ENCODE measurements at places on chromosomes 7 and 10. TPM values are rescaled to one million over a fixed set of nuclear protein-coding genes. Genes with fewer than 3 reads are reported as not detected.

DNA sequence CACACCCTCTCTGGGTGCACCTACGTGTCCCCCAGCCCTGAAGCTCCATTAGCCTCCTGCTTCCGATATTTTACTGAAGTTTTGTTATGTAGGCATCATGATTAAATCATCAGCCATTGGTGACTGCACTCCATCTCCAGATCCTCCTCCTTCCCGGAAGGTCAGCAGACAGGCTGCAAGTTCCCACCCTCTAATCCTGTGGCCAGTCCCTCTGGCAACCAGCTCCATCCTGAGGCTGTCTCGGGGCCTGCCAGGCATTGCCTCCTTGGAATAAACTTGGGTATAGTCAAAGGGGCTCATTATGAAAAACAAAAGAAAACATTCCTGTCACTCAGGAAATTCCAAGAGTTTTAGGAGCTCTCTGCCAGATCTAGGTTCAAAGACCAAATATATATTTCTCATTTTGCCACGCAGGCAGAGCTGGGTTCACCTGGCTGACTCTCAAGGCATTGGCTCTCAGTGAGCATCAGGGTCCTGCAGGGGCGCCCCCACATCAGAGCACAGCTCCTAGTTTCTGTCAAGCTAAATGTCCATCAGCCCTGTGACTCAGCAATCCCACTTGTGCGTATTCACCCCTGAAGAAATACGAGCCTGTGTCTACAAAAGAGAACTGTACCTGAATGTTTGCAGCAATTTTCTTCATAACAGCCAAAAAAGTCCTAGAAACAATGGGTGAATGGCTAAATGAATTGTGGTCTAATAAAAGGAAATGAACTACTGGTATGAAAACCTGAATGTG is 27.4 kb upstream of the TMEM72 start:
- DNase-seq: no peak
- H3K4me1 ChIP-seq: peaks cover 8% of the 10 kb centered on the region
- no peak overlapping the region for H3K27ac ChIP-seq
- H3K36me3 ChIP-seq: no peaks in the 10 kb centered on the region
- peaks cover 3% of the 10 kb centered on the region for H3K27me3 ChIP-seq
- H3K4me3 ChIP-seq: no peak overlapping the region

- no peak overlapping the region for H3K4me3 ChIP-seq
- no peaks in the 10 kb centered on the region for H3K36me3 ChIP-seq
- no peak for DNase-seq
Observed at GRCh38 chr7:76191783-76192240, 9.9 kb upstream of the SRRM3 start.

DNA sequence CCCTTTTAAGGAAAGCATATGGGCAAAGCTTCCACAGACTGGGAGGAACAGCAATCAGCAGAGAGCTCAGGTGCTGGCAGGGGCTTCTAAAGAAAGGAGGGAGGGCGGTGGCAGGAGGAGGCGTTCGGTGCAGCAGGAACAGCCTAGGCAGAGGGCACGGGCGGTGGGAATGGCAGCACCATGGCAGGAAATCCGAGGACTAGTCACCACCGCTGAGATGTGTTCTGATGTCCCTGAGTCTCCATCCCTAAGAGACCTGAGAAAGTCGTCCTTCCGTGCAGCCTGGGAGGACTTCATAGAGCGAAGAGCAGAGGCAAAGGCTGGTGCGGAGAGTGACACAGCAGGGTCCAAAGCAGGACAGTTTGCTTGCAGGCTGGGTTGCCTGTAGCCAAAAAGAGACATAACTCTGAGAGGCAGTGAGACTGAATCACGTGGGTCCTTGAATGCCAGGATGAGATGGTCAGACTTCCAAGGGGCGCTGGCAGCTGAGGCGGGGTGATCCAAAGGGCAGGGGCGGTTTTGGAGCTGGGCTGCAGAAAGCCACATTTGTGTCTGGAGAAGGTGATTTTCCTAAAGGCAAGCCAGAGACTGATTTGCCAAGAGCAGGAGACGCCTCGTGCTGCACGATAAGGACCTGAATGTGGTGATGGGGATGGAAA is 35.8 kb upstream of the GRID1 start:
- H3K27ac ChIP-seq: no peak overlapping the region
- peaks cover 17% of the 10 kb centered on the region for H3K27me3 ChIP-seq
- H3K4me3 ChIP-seq: peak overlapping the region; percentile 27
- H3K36me3 ChIP-seq: no peaks in the 10 kb centered on the region

DNA sequence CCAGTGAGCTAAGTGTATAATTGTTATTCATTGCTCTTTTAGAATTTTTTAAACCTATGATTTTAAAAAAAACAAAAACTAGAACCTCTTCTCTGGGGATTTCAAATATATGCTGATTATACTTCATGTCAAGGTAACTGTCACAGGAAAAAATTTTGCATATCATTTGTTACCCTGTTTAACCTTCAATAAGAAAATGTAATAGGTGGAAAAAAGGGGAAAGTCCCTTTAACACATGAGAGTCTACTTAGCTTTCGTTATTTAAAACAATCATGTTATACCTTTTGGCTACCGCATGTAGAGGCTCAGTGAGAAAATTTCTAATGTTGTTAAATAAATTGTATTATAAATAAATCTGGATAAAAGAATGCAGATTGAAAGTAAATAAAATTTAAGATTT is 190.1 kb upstream of the AKR1E2 start:
- H3K4me3 ChIP-seq: no peak overlapping the region
- no peak overlapping the region for H3K27ac ChIP-seq
- no peaks in the 10 kb centered on the region for H3K27me3 ChIP-seq
- DNase-seq: no peak
- H3K36me3 ChIP-seq: no peaks in the 10 kb centered on the region

DNA sequence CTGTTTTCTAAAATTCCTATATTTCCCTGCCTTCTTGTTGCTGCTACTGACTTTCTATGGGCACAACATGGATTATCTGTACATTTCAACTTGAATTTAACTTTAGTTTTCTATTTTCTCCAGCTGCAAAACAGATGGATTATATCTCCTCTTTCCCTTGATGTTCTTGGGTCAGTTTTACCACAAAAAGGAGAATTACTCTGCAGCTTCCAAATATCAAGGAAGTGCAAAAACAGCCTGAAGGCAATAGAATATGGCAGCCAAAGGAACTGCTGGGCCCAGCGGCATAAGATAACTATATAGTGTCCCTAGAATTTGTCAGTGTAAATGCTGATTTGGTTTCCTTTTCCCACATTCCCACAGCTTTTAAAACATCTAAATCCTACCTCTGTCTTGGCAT is 29.1 kb downstream of the CPED1 start:
- no peaks in the 10 kb centered on the region for H3K27me3 ChIP-seq
- no peaks in the 10 kb centered on the region for H3K4me1 ChIP-seq
- DNase-seq: no peak
- H3K36me3 ChIP-seq: no peaks in the 10 kb centered on the region
- H3K27ac ChIP-seq: no peak overlapping the region
- H3K4me3 ChIP-seq: no peak overlapping the region

DNA sequence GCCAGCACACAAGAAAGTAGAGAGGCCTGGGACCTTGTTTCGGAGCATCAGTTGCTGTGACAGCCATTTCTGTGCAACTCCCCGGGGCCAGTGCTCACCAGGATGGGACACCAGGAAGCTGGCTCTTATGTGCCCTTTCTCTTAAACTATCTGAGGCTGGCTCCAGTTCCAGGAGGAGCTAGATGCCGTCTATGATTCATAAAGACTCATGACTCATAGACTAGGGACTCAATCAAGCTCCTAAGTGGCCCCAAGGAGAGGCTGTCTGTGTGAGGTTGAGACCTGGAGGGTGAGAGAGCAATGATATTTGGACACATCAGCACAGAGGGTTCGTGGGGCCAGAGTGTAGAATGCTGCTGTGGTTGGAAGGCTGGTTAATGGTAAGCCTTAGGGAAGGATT is 580.1 kb downstream of the CCSER2 start:
- no peak overlapping the region for H3K27ac ChIP-seq
- no peak for DNase-seq
- H3K4me1 ChIP-seq: no peaks in the 10 kb centered on the region
- no peaks in the 10 kb centered on the region for H3K27me3 ChIP-seq
- no peaks in the 10 kb centered on the region for H3K36me3 ChIP-seq

DNA sequence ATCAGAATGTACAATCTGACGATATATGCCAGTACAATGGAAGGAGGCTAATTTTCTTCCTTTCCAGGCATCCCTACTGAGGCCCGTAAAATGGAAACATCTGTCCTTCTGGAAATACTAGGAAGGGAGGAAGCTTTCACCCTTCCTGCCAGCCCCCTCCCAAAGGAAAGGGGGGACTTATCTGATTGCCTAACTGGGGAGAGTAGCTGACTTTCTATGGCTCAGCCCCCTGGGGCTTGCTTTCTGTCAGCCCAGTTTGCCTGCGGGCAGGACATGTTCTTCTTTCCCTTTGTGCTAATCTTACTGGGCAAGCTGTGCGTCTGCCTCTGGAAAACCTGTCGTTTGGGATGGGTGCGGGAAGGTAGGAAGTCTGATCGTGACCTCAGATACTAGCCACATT is 508.9 kb downstream of the SUGCT start:
- no peaks in the 10 kb centered on the region for H3K27me3 ChIP-seq
- DNase-seq: no peak
- no peak overlapping the region for H3K4me3 ChIP-seq
- H3K4me1 ChIP-seq: no peaks in the 10 kb centered on the region

GRCh38 chr10:7230951-7231350 is 179.9 kb downstream of the SFMBT2 start:
- no peaks in the 10 kb centered on the region for H3K4me1 ChIP-seq
- H3K36me3 ChIP-seq: no peaks in the 10 kb centered on the region
- no peaks in the 10 kb centered on the region for H3K27me3 ChIP-seq

- H3K27me3 ChIP-seq: no peaks in the 10 kb centered on the region
- no peak overlapping the region for H3K27ac ChIP-seq
- H3K36me3 ChIP-seq: no peaks in the 10 kb centered on the region
Observed at GRCh38 chr10:62512732-62513475, 138.7 kb downstream of the ZNF365 start.

- H3K27ac ChIP-seq: peak overlapping the region; percentile 84
- peak overlapping the region; percentile 86 for H3K4me3 ChIP-seq
- H3K4me1 ChIP-seq: peaks cover 40% of the 10 kb centered on the region
- H3K36me3 ChIP-seq: peaks cover 3% of the 10 kb centered on the region
Observed at GRCh38 chr10:124092250-124092859, 1.0 kb downstream of the CHST15 start.

- H3K27ac ChIP-seq: no peak overlapping the region
- no peak for DNase-seq
- no peaks in the 10 kb centered on the region for H3K4me1 ChIP-seq
- no peaks in the 10 kb centered on the region for H3K36me3 ChIP-seq
- H3K4me3 ChIP-seq: no peak overlapping the region
Observed at GRCh38 chr7:4531236-4531635, 150.9 kb upstream of the FOXK1 start.

GRCh38 chr7:31175672-31176071 is 123.6 kb downstream of the ADCYAP1R1 start:
- no peak for DNase-seq
- H3K36me3 ChIP-seq: no peaks in the 10 kb centered on the region
- H3K4me3 ChIP-seq: no peak overlapping the region
- no peak overlapping the region for H3K27ac ChIP-seq

GRCh38 chr10:92750791-92751533 is 61.2 kb downstream of the HHEX start:
- no peak overlapping the region for H3K4me3 ChIP-seq
- H3K4me1 ChIP-seq: no peaks in the 10 kb centered on the region
- no peak overlapping the region for H3K27ac ChIP-seq
- H3K36me3 ChIP-seq: no peaks in the 10 kb centered on the region
- no peak for DNase-seq
- no peaks in the 10 kb centered on the region for H3K27me3 ChIP-seq

- peaks cover 19% of the 10 kb centered on the region for H3K4me1 ChIP-seq
- no peak for DNase-seq
- H3K4me3 ChIP-seq: no peak overlapping the region
- no peaks in the 10 kb centered on the region for H3K27me3 ChIP-seq
- no peaks in the 10 kb centered on the region for H3K36me3 ChIP-seq
- H3K27ac ChIP-seq: no peak overlapping the region
Observed at GRCh38 chr10:88045656-88046415, 182.4 kb downstream of the PTEN start.

DNA sequence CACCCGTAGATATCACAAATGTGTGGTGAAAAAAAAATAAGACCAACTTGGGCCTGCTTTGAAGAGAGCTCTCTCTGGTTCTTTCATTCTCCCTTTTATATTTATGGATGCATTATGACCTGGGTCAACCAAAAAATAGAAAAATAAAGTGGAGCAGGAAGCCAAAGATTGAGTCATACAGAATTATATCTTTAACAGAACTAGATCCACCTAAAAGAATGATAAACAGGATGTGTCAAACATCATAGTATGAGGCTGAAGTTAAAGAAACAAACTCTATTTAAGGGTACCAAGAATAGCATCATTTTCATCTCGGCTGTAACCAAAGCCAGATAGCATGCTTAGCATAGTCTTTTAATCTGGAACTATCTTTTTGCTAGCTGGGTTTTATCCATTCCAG is 28.8 kb upstream of the NMT2 start:
- no peak for DNase-seq
- no peak overlapping the region for H3K27ac ChIP-seq
- H3K4me1 ChIP-seq: peaks cover 40% of the 10 kb centered on the region
- no peak overlapping the region for H3K4me3 ChIP-seq

- no peaks in the 10 kb centered on the region for H3K36me3 ChIP-seq
- no peaks in the 10 kb centered on the region for H3K27me3 ChIP-seq
- H3K27ac ChIP-seq: no peak overlapping the region
Observed at GRCh38 chr7:88431882-88432281, 125.2 kb upstream of the STEAP4 start.

- no peaks in the 10 kb centered on the region for H3K36me3 ChIP-seq
- no peaks in the 10 kb centered on the region for H3K27me3 ChIP-seq
- H3K4me3 ChIP-seq: no peak overlapping the region
Observed at GRCh38 chr10:96505150-96506136, 8.3 kb downstream of the TLL2 start.

GRCh38 chr7:122677149-122677548 is 21.8 kb downstream of the RNF133 start:
- no peak for DNase-seq
- H3K4me3 ChIP-seq: no peak overlapping the region
- H3K4me1 ChIP-seq: no peaks in the 10 kb centered on the region
- H3K27ac ChIP-seq: no peak overlapping the region

GRCh38 chr10:78224602-78225001 is 190.9 kb downstream of the RPS24 start:
- no peaks in the 10 kb centered on the region for H3K36me3 ChIP-seq
- no peak overlapping the region for H3K4me3 ChIP-seq
- no peaks in the 10 kb centered on the region for H3K4me1 ChIP-seq

DNA sequence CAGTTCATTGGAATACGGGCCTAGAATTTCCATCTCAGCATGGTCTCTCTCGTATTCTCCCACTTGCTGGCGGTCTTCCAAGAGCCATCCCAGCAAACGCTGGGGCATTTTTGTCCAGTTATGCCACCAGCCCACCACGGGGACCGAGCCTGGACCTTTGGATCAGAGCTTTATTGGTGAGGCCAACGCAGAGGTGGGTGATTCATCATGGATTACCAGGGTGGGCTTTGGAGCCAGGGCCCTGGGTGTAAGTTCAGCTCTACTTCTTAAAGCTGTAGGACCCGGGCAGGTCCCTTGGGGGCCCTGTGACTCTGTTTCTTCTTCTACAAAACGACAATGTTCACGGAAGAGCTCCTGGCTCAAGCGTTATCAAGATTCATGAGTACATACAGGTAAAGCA is 22.7 kb upstream of the PITRM1 start:
- peaks cover 8% of the 10 kb centered on the region for H3K4me1 ChIP-seq
- no peaks in the 10 kb centered on the region for H3K36me3 ChIP-seq
- peaks cover 20% of the 10 kb centered on the region for H3K27me3 ChIP-seq
- DNase-seq: no peak

FLNC gene
- polyA plus RNA-seq: 0.03 TPM

NEBL gene
- 5.8 TPM for polyA plus RNA-seq

TLX1 gene
- not detected for polyA plus RNA-seq

RGS10 gene
- polyA plus RNA-seq: 87.8 TPM

EPO gene
- polyA plus RNA-seq: 0.41 TPM

ANTXRL gene
- polyA plus RNA-seq: not detected

LAMB1 gene
- polyA plus RNA-seq: 97.9 TPM

FAM3C gene
- polyA plus RNA-seq: 64.9 TPM

GPR37 gene
- 0.28 TPM for polyA plus RNA-seq

GFRA1 gene
- polyA plus RNA-seq: not detected

FFAR4 gene
- polyA plus RNA-seq: not detected

OR9A2 gene
- not detected for polyA plus RNA-seq

SPOCK2 gene
- polyA plus RNA-seq: 0.03 TPM

All from keratinocyte (primary cell).